ENCODE measurements at places on chromosomes 5 and 9.

DNA sequence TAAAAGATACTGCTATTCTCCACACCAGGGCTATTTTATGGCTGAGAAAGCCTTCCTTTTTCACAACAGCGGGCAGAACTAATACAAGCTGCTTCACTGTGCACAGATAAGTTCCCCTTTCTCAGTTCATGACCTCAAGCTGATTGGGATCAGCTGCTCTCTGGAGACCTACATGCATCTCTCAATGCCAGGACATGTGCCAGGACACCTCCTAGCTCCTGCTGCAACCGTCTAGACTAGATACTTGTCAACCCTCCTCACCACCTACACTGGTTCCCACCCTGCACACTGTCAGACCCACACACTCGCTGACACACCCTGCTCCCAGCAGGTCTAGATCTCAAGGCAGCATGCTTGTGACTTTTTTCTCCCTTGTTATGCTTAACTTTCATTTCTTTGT lies 39.8 kb downstream of the STARD4 start:
- no peak for DNase-seq

DNA sequence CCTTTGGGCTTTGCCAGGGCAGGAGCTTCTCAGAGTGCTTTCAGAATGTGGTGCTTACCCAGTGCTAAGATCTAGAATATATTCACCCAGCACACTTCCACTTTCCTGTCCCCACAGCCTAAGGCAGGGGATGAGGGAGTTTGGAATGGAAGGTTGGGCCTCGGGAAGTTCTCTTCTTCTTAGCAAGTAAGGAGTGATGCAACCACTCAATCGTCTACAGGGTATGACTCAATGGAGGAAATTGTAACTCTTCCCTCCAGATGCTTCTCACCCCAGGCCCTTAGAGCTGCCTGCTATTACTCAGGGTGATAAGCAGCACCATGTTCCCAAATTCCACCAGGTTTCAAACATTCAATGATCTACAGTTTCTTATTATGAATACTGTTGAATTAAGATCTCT lies 30.8 kb upstream of the AGGF1 start:
- DNase-seq = peak; percentile 97

DNA sequence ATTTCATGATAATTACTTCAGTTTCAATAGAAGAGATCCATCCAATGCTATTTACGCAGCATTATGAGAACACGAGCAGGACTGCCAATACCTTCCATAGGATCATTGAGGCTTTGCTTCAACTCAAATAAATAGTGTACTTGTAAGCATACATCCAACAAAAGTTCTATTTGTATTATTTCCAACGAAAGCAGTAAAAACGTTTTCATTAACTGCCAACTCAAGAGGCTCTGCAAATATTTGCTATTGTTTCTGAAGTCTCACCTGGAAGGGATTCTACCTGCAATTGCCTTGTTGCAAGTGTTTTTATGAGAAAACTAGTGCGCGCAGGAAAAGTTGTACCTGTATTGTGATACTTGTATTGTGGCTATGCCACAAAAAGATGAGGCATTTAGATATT lies 11.0 kb upstream of the GNPDA1 start:
- no peak for DNase-seq

DNA sequence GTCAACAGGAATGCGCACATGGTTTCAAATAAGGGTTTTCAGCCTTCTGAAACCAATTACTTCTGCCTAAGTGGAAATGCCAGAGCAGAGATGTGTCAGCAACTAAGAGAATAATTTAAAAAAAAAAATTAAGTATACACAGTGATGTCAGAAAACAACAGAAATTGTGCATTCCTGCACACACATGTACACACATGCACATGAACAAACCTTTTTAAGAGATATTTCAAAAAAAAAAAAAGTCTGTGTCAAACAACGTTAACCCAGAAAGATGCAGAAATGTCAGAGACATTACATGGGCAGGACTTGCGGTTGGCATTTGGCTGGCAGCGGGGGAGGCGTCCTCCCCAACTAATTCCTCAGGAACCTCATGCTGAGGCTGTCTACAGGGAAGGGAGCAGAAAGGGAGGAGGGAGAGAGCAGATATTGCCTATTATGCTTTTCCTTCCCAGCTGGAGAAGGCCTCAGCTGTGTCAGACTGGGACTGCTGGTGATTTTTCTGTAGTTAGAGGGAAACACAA lies 536.9 kb upstream of the WWC1 start:
- peak; percentile 95 for DNase-seq

DNA sequence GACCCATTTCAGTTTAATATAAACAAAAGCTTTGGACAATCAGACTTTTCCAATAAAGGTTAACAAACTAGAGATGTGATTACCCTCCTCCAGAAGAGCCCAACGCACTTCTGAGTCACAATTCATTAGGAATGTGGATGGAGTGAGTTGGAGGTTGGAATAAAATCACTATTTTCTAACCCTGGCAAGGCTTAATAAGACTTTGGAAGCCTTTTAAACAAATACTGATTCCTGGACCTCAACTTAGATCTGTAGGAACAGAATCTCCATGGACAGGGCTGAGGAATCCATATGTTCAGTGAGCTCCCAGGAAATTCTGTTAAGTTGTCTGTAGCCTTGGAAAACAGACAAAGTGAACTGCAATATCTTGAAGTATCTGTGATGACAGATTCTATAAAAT lies 233.5 kb upstream of the ELL2 start:
- peak; percentile 28 for DNase-seq

DNA sequence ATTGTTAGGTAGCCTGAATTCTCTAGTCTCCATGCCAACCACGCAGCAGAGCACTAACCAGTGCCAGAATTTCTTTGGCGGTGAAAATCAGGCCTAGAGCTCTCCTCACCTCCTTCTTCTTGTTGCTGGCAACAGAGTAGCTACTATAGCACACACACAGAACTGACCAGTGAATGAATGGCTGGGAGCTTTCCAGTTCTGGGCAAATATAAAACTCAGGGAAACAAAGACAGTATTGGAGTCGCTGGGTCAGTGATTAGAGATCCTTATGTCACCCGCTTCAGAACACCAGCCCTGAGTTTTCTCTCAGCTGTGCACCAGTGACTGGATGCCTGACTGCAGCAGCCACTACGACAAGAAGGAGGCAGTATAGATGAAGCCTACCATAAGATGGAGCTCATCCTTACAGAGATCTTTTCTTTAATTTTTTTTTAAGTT lies 26.9 kb upstream of the FEM1C start:
- no peak for DNase-seq

DNA sequence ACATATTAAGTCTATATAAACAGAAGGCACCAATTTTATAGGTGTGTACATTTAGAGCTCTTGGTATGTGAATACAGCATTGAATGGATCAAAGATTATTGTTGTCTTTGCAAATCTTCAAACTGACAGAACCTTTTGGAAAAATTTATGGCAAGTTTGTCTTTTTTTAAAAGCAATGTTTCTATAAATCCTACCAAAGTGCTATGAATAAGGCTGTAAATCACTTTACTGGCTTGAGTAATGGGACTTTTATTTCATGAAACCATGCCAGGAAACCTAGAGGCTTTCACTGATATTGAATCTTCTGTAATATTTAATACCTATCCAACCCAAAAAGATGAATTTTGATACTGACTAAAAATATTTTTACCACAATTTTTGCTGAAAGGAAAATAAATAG lies 7.4 kb upstream of the DAPK1 start:
- DNase-seq = no peak

DNA sequence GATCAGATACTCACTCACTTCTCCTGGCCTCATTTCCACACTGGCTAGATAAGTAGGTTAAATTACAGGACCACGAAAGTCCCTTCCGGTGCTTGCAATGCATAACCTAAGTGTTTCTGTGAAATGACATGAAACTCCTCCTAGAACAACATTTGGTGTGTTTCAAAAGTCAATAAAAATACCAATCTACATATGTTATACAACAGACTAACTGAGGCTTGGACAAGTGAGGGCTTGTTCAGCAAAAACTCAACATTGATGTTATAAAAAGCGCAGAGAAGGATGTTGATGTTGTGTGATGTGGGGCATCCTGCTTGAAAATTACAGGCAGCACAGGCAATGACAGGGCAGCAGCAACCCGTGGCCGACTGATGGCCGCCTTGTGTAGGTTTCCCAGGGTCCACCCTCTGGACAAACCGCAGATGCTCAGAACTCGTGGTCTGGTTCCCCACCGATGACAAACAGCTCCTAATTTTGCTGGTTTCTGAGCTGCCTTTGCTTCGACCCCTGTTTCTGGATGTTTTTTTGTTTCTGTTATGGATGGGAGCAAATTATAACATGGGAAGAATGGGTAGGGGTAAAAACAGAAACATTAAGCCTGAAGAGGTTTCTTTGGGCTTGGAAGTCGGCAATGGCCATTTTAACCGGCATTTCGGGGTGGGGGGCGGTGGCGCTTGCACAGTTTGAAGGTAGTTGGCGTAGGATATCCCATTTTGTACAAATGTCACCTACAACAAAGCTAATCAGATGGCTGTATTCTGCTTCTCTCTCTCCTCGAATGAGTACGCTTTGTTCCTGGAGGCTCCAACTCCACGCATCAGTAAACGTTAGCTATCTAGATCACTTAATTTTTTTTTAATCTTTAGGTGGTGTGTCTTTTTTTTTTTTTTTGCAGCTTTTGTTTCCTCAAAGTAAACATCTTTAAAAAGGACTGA lies 116.1 kb downstream of the PDZD2 start:
- no peak for DNase-seq

GRCh38 chr9:35074141-35074540 lies 1.7 kb upstream of the VCP start:
- DNase-seq = no peak

- DNase-seq = no peak
These were observed 31.1 kb downstream of the SV2C start for GRCh38 chr5:76114179-76114851.

- no peak for DNase-seq
These were observed 4.4 kb downstream of the SLIT3 start for GRCh38 chr5:169296419-169297143.

DNA sequence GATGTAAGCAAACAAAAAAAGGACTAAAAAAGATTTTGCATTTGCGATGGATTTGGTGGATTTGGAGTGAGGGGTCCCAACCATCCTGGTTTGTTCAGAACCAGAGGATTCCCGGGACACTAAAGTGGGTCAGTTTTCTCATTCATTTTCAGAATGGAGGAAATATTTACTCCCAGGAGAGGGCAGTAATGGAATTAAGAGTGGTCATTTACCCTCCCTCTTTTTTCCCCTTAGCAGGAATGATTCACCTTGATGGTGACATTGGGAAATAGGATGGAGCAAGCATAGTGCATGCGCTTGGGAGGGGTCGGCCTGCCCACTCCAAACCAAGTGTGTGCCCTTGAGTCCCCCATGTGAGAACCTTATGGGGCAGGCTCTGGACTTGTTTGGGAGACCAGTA lies 164.2 kb upstream of the PUM3 start:
- DNase-seq = no peak

DNA sequence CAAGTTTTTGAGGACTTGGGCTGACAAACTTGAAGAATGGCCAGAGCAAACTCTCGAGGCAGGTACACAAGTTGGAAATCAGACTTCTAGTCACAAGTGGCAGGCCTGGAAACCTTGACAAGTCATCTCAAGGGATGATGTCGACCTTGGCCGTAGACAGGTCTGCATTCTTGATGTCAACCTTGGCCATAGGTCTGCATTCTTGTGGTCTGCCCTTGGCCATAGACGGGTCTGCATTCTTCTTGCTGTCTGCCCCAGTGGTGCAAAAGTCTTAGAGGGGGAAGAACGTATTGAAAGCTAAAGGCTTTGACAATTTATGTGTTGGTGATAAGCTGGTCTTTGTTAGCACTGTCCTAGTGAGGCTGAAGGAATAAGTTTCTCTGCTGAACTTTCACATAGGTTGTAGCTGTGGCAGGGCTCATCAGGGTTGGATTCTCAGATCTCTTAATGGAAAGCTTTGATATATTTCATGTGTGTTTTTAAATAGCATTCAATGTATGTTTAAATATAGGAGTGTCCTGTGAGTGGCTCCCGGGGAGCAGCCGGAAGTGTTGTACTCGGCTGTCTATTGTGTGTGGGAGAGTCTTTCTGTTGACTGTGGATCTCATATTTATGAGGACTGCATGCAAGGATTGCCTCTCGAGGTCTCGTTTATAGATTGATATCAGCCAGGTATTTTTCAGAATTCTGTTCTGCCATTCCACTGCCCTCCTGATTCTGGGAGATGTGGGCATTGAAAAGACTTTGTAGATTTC lies 27.0 kb downstream of the SUB1 start:
- DNase-seq = no peak

DNA sequence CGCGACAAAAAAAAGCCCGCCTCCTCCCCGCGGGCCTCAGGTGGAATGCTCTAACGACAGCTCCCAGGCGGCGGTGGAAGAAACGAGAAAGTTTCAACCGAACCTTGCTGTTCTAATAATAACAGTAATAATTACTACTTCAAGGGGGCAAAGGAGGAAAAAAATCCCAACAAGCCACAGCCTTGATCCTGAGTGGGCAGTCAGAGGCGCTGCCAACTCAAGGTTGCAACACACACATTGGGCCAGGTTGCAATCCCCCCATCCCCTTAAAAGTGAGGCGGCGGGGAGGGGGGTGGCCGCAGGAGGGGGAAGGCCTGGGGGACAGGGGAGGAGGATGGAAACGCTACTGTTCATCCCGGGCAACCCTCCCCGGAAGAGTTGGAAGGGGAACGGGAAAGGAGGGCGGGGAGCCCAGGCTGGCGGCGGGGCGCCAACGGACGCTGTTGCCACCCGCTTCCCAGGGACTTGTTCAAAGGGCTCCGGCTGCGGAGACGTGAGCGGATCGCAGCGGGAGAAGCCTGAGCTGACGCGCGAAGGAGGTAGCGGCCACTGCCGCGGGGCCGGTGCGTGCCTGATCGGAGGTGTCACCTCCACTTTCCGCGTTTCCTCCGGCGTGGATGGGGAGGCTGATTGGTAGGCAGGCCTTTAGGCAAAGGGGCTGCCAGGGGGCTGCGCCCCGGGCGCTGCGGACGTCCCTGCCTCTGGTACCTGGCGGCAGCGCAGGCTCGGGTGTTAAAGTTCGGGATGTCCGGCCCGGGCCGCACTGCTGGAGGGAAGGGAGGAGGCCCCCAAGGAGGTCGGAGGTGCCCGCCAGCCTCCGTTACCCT lies 647 bp downstream of the SMARCA2 start:
- peak; percentile 16 for DNase-seq

- DNase-seq = no peak
These were observed 537.6 kb downstream of the DTWD2 start for GRCh38 chr5:118450554-118451332.

DNA sequence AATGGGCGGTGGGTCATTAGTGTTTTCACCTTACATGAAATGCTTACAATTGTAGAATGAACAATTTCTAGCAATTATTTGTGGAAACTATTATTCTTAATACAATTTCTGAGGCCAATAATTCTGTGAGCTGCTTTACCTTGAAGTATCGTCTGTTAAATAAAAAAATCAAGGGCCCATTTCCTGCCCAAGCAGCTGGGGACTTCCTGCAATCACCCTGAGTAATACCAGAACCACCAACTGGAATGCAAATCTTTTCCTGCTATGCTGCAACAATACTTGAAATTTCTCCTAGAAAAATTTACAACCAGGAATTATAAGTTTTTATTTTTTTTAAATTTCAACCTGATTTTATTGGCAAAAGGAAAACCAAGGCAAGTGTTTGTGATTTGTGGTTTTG lies 52.6 kb downstream of the ADAMTS16 start:
- DNase-seq = no peak

DNA sequence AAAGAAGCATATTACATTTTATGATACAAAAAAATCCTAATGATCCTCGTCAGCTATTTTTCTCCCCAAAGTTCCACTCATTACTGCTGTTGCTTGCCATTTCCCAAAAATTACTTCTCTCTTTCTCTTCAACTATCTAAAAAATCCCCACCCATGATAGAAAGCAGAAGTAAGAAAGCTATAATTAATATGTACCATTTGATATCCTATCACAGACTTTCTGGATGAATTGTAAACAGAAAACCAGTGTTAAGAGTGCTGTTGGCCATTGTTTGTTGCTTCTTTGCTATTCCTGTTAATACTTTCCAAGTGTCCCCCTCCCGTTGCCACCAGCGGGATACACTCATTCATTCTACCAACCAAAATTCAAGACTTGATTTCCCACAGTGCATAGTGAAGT lies 136.3 kb upstream of the SMARCA2 start:
- no peak for DNase-seq

Measured in NCI-H226 (cell line).